ENCODE measurements at places on chromosomes 1 and 21.

- peak; percentile 23 for DNase-seq
Measured at GRCh38 chr1:171433451-171433850, 51.9 kb upstream of the PRRC2C start.

DNA sequence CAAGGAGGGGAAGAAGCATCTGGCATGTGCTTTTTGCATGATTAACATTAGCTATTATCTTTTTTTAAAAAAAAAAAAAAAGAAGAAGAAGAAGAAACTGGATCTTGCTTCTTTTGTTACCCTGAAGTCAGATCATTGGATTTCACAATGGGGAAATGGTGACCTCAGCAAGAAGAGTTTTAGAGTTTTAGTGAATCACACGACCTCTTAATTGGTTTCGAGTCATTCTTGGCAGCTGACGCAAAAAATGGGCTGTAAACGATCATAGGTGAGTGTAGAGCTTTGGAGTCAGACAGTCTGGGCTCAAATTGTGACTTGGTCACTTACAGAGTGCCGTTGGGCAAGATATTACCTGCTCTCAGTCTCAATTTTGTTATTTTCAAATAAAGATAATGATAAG, 33.3 kb upstream of the PGBD5 start:
- DNase-seq = peak; percentile 4

DNA sequence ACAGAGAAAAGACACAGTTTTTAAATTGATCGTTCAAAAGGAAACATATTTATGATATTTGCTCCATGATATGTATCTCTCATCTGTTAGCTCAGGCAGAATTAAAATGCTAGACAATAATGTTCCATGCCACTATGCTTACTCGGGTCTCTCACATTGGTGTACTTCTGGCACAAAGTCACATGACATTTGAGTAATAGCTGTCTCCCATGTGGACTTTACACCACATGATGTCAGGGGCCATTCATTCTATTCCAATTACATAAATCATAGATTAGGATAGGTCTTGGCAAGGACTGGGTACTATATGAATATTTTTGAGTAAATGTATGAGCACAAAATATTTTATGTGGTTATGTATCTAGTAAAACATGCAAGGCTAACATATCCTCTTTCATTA, 648.4 kb downstream of the PLA2G4A start:
- DNase-seq = no peak

- DNase-seq = peak; percentile 28
Measured at GRCh38 chr1:202029171-202029665, 18.8 kb downstream of the ELF3 start.

GRCh38 chr1:54325703-54326461, 80.3 kb downstream of the SSBP3 start:
- DNase-seq = no peak

- DNase-seq = no peak
Measured at GRCh38 chr1:43524804-43525203, 5.9 kb upstream of the PTPRF start.

DNA sequence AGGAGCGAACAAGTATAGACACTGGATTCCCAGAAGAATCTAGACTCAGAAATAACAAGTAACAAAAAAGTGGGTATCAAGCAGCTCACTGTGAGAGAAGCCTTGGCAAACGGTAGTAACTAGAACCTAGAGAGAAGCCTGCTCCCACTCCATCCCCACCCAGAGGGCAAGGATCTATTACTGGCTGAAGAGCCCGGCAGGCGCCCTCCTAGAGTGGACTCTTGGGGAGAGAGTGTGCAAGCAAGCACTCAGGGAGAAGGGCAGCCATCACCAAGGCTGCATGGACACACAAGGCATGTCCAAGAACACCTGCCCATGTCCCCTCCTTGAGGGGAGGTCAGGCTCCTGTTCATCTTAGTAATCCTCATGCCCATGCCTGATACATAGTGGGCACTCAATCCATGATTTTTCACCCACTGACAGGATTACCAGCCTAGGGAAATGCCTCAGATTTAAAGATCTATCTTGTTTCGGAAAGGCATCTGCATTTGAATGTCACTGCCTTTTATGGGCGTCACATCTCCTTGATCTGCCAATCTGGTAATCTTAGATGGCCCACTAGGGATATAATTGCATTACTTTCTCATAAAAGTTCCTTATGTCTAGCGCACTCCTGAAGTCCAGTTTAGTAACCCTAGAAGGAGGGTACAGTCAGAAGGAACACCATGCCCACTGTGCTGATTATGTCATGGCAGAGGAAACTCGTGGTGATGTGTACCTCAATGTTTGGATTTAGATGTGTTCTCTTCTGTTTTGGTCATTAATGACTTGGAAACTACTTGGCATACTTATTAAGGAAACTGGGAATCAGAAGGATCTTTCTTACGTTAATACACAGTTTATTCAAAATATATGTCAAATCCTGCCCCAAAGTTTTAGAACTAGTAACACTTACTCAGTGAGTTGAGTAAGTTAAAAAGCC, 14.4 kb downstream of the CNN3 start:
- DNase-seq = no peak

DNA sequence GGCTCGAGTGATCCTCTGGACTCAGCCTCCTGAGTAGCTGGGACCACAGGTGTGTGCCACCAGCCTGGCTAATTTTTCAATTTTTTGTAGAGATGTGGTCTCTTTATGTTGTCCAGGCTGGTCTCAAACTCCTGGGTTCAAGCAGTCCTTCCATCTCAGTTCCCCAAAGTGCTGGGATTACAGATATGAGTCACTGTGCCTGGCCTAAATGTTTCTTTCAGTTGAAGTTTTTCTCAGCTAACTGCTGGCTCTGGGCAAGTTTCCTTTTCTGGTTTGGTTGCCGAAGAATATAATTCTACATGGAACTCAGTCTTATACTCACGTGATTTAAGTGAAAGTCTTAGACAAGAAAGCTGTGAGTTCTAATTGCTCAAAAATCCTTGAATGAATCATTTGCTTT, 57.0 kb downstream of the SASS6 start:
- DNase-seq = no peak

Measured in T1000 (cell line).